ENCODE measurements at places on chromosomes 5 and 9.

- DNase-seq, result no peak
Measured at GRCh38 chr9:78698371-78698770, 401.4 kb downstream of the PSAT1 start.

DNA sequence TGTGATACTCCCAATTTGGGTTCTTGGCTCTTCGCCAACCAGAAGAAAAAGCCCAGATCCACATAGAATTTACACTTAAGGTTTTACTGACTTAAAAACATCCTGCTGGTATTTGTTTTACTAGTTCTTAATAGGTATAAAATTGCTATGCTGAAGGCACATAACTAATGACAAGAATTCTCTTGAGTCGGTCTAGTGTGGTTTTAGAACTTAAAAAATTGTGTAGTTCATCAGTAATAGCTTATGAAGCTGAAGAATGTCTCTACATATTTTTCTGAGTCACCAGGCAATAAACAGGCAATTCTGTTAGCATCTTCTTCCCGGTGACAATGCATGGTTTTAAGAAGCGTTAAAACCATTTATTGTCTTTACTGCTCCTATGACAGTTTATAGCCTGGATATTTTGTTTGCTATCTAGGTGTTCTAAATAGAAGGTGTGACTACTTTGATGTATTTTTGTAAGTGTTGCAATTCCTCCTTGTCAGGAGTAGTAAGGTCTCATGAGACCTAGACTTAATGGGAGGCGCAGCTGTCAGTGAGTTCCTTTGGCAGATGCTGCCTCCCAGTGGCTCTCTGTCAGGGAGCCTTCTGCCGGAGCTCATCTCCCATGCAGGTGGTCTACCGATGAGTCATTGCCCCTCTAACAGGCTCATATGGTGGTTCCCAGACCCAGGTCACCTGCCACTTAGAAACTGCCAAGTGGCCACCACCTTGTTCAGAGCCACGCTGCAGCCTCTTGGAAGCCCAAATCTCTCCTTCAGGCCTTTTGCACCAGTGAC, 173.8 kb downstream of the MAST4 start:
- no peak for DNase-seq

DNA sequence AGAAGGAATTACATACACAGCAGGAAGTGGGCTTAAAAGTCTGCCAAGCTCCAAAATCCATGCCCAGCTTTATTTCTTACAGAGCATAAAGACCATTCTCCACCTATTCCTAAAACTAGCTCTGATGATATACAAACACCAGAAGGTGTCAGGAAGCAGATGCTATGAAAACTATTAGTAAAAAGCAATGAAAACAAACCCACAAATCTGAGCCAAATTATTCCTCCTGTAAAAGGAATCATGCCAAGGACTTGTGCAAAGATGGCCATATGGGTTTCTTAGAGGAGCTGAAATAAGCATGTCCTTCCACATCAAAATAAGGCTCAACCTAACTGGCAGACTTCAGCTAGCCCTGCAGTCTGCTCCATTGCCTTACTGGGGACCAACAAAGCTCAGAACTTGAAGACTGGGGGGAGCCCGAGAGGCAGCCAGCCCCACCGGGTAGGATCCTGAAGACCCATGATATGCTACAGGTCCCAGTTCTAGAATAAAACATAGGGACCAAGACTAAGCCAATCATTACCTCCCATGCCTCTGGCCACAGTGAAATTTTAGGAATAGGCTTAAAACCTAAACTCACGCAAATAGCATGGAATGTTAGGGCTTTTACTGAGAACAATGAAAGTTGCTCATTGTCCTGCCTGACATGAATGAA, 42.8 kb upstream of the GABRP start:
- DNase-seq, result no peak

DNA sequence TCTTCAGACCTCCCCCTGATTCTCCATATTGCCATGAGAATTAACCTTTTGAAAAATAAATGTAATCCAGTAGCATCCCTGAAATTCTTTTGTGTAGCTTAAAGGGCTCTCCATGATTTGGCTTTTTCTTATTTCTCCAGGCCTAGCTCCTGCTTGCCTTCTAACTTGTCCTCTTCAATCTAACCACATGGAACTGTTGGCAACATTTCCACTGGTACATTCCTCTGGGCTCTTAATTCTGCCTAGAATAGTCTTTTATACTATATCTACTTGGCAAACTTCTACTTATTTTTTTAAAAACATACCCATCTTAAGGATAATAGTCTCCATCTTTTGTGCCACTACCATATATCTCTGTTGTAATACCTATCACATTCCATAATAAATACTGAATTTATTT, 54.1 kb downstream of the GNG10 start:
- no peak for DNase-seq

- DNase-seq, result no peak
Measured at GRCh38 chr5:142110046-142110531, 1.5 kb downstream of the NDFIP1 start.

- DNase-seq, result no peak
Measured at GRCh38 chr5:57778501-57779091, 296.0 kb upstream of the ACTBL2 start.

DNA sequence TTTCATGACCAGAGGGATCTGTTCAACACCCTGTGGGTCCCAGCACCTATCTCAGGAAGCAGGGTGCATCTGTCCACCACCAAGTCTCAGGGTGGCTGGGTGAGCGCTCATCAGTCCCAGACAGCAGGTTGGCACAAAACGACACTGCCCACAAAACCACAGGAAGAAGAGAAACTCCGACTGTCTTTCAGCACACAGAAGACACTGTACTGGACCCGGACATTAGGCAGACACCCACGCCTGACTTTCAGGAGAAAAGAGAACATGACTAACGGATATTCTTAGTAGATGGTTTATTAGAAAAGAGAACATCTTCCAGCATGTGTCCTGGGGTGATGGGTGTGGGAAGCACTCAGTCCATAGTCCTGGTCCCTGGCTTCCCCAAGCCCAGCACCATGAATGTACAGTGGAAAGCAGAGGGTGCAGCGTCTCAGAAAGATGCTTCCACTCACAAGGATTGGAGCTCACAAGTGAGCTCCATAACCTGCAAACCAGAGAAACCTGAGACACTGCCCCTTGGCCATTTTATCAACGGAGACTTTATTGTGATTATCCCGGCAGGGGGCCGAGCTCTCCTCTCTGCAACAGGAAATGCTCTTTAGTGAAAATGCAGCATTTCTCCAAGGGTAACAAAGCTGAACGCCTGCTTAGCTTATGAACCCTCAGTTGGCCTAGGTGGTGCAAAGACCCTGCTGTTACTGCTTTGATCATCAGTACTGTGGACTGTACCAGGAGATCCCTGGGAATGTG, 35.8 kb upstream of the LCP2 start:
- DNase-seq, result peak; percentile 24

GRCh38 chr9:70069704-70070103, 26.1 kb downstream of the MAMDC2 start:
- no peak for DNase-seq

- no peak for DNase-seq
Measured at GRCh38 chr5:136089791-136090190, 42.9 kb upstream of the SMAD5 start.

DNA sequence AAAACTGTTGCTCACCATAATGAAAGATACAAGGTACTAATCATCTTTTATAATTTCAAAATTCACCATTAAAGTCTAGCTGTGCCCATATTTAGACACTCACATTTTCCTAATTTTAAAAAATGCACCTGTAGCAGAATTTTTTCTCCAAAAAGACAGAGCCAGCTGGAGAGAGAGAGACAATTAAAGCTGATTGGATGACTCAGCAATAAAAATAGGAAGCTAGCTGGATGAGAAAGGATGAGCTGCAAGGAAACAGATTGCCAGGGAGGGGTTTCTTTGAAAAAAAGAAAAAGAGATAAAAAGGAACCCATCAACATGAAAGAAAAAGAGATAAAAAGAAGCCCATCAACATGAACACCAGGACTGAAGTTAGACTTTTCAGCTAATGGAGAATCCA, 73.8 kb downstream of the HCN1 start:
- no peak for DNase-seq

GRCh38 chr5:1800472-1801221, 560 bp upstream of the NDUFS6 start:
- no peak for DNase-seq

- DNase-seq, result no peak
Measured at GRCh38 chr5:113047733-113048652, 71.4 kb downstream of the DCP2 start.

DNA sequence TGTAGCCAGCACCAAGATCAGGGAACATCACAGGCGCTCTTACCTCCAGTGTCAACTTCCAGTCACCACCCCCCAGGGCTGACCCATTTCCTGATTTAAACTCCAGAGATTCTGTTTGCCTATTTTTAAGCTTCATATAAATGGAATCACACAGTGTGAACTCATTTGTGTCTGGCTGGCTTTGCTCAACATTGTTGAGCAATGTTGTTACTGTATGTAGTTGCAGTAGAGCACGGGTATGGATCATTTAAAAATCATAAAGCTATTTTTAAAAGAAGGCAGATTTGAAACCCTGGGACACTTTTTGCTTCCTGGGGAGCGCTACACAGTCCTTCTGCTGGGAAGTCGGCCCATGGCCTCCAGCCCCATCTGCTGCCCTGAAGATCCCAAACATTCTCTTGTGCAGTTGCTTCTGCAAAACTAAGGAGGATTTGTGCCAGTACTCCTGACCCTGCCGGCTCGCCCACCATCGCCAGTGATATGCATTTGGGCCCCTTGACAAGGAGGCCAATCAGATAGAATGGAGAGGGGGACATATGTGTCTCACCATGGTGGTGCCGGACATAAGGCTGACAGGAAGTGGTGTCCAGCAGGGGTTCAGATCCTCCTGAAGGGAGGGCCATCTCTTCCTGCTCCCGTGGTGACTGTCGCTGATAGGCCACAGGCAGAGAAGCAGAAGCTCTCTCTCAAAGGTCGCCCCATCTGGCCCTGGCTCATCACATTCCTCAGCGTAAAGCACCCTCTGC, 13.3 kb downstream of the DCANP1 start:
- no peak for DNase-seq

DNA sequence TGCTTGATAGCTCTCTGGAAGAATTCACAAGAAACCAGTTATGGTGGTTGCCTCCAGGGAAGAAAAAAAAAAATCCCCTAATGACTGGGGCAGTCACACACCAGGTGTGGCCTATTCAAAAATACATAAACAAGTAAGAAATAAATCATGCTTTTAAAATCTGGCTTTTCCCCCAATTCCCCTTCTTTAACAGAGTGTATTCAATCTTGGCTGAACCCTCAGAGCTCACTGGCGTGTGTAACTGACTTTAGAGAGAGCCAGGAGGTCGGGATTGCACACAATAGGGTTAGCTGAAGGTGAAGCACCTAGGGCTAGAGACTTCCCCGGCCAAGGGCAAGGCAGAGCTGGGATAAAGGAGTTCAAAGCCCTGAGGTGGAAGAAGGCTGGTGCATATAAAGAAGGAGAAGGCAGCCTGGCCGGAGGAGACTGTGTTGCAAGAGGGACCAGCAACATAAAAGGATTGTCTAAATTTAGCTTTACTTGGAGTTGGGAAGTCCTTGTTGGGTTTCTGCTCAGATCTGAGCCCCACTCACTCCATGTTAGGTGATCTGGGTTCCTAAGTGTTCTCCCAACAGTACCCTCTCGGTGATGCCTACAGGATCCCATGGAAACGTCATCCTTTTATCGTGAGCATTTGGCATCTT, 19.7 kb downstream of the FNBP1 start:
- no peak for DNase-seq

GRCh38 chr5:131417240-131417869, 153.5 kb downstream of the CDC42SE2 start:
- peak; percentile 81 for DNase-seq

DNA sequence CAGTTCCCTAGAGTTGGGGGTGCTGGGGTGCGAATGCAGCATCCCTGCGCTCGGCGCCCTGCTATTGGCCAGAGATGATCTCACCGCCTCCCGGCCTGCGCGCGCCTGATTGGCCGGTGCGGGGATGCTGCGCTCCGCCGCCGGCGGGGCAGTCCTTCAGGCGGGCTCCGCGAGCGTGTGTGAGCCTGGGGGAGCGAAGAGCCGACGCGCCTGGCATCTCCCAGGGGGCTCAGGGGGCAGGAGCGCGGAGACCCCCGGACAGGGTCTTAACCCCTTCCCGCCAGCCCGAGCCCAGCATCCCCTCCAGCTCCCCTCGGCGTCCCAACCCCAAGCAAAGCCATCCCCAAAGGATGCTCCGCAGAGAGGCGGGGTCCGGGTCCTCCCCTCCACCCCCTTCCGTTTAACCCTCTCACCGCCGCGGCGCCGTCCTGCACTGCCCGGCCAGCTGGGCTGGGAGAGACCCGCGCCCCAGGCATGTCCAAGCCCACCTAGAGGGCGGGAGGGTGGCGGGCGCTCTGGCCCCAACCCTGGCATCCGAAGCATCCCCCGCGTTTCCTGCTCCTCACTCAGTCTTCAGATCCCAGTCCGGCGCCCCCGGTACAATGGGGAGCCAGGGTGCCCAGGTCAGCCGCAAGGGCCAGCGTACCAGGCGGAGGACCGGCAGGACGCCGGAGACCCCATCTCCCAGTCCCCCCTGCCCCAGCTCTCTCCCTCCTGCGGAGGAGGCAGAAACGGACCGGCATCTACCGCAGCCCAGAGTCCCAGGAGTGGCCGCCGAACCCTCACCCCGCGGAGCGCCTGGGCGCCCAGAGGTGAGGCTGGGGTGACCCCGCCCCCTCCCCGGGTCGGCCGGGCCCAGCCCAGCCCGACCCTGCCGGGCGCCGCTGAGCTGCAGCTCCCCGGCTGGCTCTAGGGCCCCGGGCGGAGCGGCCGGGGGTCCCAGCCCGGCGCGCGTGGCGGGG, 19.3 kb upstream of the TOR2A start:
- no peak for DNase-seq

GRCh38 chr5:160744268-160745101, 107.5 kb downstream of the ATP10B start:
- DNase-seq, result no peak

DNA sequence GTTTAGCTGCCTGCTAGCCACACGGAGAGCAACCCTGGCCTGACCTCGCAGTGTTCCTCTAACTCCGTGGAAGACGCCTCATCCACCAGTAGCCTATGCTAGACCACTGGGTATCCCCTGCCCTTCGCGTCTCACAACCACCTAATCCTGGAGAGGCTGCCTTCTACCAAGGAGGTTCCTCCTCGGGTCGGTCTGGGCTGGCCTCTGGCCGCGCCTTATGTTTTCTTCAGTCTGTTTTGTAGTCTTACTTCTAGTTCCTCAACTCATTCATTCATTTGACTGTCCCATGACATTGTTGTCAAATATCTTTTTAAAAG, 1.6 kb upstream of the TPM2 start:
- no peak for DNase-seq

GRCh38 chr5:670396-671270, 22.5 kb downstream of the TPPP start:
- DNase-seq, result no peak

- no peak for DNase-seq
Measured at GRCh38 chr5:139946440-139946839, 96.7 kb downstream of the NRG2 start.

DNA sequence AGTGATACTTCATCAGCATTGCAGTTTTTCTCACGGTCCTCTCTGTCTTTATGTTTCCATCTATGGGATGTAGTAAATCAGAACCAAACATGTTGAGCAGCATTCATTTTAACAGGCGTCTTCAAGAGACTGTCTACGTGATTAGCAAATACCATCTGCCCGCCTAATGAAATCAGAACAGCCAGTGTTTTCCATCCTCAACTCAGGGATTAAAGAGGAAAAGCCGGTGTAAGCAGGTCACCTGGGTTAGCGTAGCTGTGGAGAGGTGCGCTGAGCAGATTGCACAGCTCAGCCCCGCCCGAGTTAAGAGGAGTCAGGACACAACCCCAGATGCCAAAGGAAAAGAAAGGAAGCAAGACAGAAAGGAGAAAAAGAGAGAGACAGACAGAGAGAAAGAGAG, 54.3 kb upstream of the ANKRD33B start:
- DNase-seq, result no peak
